ENCODE measurements at places on chromosomes 12 and 14. TPM values are rescaled to one million over a fixed set of nuclear protein-coding genes. Genes with fewer than 3 reads are reported as not detected.

RNF41 gene
- total RNA-seq = 48.3 TPM

OVCH1 gene
- total RNA-seq = 0.16 TPM

MARK3 gene
- total RNA-seq = 109 TPM

TMEM229B gene
- total RNA-seq = 5.9 TPM

DNA sequence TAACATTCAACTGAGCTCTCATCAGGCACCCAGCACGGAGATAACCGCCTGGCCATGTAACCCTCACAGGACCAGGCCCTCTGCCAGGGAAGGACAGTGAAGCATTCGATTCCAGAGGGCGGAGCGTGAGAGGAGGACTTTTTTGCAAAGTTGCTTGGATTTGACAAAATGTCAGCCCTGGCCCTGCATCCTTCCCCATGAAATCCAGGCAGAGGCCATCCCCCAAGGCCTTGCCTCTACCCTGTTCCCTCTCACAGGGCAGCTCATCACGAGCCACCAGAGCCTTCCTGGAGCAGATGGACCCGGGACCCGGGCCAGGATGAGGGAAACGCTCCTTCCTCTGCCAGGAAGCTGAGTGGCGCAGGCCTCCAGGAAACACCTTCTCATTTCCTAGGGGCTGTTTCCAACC, 17.0 kb downstream of the CAMKK2 start:
- H3K27me3 ChIP-seq = no peaks in the 10 kb centered on the region
- DNase-seq = no peak
- no peak overlapping the region for H3K4me3 ChIP-seq
- peaks cover 10% of the 10 kb centered on the region for H3K36me3 ChIP-seq
- H3K4me1 ChIP-seq = no peaks in the 10 kb centered on the region
- no peak overlapping the region for H3K27ac ChIP-seq

- H3K27me3 ChIP-seq = no peaks in the 10 kb centered on the region
- no peak for DNase-seq
- H3K36me3 ChIP-seq = peaks cover 4% of the 10 kb centered on the region
- no peak overlapping the region for H3K4me3 ChIP-seq
These were observed 13.5 kb downstream of the SLC11A2 start for GRCh38 chr12:51012570-51013236.

NCKAP5L gene
- total RNA-seq = 40.8 TPM

C1S gene
- total RNA-seq = 2.2 TPM

CD27 gene
- not detected for total RNA-seq

Data from neural crest cell (in vitro differentiated cells).